NCI-H345 (cell line): ENCODE measurements at places on chromosomes 12 and 14.

GRCh38 chr14:53368711-53369201 lies 215.6 kb upstream of the DDHD1 start:
- no peak for DNase-seq

DNA sequence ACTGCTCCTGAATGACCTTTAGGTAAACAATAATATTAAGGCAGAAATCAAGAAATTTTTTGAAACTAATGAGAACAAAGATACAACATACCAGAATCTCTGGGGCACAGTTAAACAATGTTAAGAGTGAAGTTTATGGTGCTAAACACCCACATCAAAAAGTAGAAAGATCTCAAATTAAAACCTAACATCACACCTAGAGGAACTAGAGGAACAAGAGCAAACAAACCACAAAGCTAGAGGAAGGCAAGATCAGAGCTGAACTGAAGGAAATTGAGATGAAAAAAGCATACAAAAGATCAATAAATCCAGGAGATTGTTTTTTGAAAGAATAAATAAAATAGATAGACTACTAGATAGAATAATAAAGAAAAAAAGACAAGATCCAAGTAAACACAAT lies 7.2 kb downstream of the OR8S1 start:
- DNase-seq = no peak

DNA sequence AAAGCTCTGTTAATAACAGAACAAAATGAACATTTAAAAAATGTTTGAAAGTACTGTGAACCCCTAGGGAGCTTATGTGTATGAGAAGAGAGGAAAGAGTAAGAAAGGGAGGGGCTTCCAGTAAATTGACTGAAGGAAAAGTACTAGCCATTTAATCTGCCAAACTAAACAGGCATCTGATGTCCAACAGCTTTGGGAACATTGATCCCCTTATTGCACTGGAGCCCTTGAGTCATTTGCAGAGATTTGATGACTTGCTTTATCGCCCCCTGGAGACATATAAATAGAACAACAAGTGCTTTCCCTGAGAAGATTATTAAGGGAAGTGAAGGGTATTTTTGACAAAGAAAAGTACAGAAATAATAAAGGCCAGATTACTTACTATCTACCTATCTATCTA lies 319.3 kb upstream of the NOVA1 start:
- no peak for DNase-seq

DNA sequence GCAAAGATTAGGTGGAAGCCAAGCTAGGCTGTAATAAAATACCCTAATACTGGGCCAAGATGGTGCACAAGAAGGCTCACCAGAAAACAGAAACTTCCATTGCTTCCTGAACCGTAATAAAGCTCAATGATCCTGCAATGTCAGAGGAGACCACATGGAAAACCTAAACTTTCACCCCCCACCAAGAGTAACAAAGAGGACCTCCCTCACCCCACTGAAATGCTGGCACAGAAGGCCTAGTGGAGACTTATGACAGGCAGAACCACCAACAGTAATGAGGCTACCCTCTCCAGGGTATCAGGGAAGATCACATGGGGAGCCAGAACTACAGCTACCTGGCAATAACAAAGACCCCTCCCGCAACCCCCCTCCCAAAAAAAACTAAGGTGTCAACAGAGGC lies 43.1 kb downstream of the CEP83 start:
- DNase-seq = no peak
